Endodermal cell (in vitro differentiated cells): ENCODE measurements at places on chromosomes 11 and 22.
A peak's percentile ranks its signal among the peaks of the same experiment; 100 is the strongest.

DNA sequence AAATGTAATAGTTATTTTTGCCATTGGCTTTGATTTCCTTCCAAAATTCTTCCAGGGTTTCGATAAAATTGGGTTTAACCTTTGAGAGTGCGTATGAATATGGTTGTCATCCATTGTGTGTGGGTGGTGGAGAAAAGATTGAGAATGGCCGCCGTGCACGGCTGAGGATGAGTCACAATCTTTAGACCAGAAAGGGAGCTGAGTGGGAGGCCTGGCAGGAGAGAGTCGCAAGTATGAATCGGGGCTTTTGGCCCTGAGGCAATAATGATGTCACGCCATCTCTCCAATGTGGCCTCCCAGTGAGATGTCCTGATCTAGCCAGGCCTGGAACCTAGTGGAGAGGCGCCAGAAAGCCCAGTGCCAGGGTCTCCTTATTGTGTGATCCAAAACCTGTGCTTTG, 33.1 kb upstream of the SMPD1 start:
- DNase-seq: no peak

DNA sequence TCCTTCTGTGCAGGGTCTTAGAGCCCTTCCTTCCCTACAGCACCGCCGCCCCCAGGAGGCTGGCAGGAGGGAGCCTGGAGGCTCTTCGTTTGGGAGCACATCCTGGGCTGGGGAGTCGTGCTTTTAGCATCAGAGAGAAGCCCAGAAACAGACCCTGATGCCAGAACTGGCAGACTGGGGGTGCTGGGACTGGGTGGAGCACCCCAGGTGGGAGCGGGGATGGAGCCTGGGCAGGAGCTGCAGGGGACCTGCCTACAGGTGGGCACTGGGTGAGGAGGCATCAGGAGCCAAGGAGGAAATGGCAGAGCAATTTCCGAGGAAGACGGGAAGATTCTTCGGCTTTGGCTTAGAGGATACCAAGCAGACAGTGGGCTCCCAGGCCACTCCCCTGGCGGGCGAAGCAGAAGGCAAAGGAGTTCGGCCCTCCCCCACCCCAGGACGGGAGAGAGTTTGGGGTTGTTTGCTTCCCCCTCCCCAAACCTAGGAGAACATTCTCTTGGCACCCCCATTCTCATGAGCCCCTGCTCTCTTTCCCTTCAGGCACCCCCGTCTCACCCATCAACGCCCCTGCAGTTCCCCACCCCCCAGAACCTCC, 1.1 kb downstream of the SYT7 start:
- DNase-seq: no peak

GRCh38 chr11:61756452-61757212, 4.2 kb downstream of the MYRF start:
- no peak for DNase-seq

GRCh38 chr11:16690086-16690485, 48.4 kb upstream of the C11orf58 start:
- no peak for DNase-seq

- DNase-seq: no peak
These were observed 11.1 kb downstream of the HPS5 start for GRCh38 chr11:18310800-18311340.

- DNase-seq: no peak
These were observed 6.4 kb downstream of the TMEM126B start for GRCh38 chr11:85634747-85635146.

- no peak for DNase-seq
These were observed 150.6 kb downstream of the OPCML start for GRCh38 chr11:133381761-133382130.

GRCh38 chr22:37109242-37109917, at the start of gene TMPRSS6:
TSS of gene TMPRSS6 (minus strand) at chr22:37109713. CDS start at chr22:37103417, 6,296 bp downstream.
- no peak for DNase-seq

DNA sequence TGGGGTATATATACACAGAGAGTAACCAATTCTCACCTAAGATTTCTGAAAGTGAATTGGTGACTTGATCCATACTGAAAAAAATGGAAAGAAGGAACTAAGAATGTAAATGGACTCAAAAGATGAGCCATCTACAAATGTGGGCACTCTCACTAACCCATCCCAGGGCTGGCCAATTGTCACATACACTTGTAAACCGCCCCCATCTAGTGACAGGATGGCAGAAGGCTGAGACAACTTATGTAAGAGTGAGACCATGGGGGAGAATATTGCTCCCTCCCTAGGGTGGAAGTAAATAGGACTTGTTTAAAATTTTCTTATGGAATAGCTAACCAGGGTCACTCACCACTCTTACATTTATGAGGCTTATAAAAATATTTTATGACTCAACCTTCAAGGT, 377.1 kb upstream of the ISX start:
- no peak for DNase-seq

- peak; percentile 72 for DNase-seq
These were observed 81.0 kb downstream of the CCDC34 start for GRCh38 chr11:27281740-27282590.

- no peak for DNase-seq
These were observed 66.0 kb downstream of the MICAL2 start for GRCh38 chr11:12176410-12176809.
